ENCODE measurements at places on chromosomes 11 and 22. TPM values are rescaled to one million over a fixed set of nuclear protein-coding genes. Genes with fewer than 3 reads are reported as not detected.

Gene BCO2
- total RNA-seq: 1.1 TPM

Gene NXPE4
- not detected for total RNA-seq

Gene THY1
- total RNA-seq: 0.40 TPM

DNA sequence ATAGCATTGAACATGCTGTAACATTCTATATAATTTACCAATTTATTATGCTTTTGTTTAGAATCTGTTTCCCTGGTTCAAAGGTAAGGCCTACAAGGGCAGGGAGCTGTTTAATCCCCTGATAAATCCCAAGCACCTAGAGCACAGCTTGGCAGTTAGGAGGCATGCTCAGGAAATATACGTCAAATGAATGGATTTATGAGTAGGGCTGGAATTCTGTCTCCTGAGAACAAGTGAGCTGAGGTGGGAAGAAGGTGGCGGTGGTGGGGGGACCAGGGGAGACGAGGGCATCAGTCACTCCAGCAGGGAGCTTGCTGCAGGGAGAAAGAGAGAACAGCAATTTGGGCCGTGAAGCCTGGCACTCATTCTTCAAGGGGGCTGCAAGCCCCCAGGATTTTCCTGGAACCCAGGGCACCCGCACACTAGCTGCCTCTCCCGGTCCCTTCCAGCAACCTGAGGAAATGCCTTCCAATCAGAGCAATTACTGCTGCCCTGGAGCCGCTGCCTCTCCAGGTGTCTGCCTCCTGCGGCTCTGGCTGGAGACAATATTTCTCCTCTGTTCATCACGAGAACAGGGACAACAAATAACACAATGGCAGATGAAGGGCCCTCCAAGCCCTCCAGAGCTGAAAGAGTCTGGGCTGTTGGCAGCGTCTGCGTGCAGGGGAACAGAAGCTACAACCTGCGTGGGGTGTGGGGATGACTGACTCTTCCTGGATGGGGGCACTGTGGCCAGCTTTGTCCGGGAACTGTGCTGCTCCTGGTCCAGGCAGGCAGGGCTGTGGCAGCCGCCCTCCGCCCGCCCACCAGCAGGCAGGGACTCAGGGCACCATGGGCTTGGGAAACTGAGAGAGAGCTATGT is 233.4 kb downstream of the ST3GAL4 start:
- no peaks in the 10 kb centered on the region for H3K4me1 ChIP-seq
- no peak for DNase-seq
- H3K27ac ChIP-seq: no peak overlapping the region
- no peak overlapping the region for H3K4me3 ChIP-seq
- no peaks in the 10 kb centered on the region for H3K36me3 ChIP-seq
- H3K27me3 ChIP-seq: no peaks in the 10 kb centered on the region

GRCh38 chr11:6557761-6558674 is 45.4 kb downstream of the RRP8 start:
- H3K27me3 ChIP-seq: no peaks in the 10 kb centered on the region
- no peaks in the 10 kb centered on the region for H3K4me1 ChIP-seq
- no peak overlapping the region for H3K4me3 ChIP-seq

Gene OR8H2
- total RNA-seq: not detected

Data from CD8-positive, alpha-beta memory T cell (primary cell).